ENCODE measurements at places on chromosomes 12 and 14.

DNA sequence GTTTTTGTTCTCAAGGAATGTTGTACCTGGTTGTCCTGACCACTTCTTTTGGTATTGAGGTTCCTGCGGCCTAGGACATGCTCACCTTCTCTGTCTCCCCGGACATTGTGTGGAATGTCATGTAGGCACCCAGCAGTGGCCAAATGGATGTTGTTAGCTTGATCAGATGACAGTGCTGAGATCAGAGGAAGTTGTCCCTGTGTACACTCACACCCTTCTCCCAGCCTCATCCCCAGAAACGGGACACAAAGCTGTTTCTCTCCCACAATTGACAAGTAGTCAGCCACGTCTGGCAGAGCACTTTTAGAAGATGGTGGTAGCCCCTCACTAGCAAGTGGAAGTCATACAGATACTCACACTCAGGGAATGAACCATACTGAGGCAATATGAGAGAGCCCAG, 3.0 kb downstream of the PLEKHH1 start:
- DNase-seq: no peak

- DNase-seq: no peak
Observed at GRCh38 chr12:93425736-93426411, 15.9 kb downstream of the UBE2N start.

DNA sequence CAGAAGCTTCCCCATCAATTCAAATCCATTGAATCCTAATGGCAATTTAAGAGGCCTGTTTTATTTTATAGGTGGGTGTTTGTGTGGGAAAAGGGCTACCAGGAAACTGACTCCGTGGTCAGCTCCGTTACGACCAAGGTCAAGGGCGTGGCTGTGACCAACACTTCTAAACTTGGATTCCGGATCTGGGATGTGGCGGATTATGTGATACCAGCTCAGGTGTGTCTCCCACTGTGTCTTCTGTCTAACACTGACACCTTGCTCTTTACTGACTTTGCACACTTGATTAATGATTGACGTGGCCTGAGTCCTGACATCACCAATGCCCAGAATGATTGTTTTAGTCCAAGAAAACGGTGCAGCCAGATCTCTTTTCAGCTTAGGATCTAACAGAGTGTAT, 7.1 kb downstream of the P2RX4 start:
- DNase-seq: no peak

DNA sequence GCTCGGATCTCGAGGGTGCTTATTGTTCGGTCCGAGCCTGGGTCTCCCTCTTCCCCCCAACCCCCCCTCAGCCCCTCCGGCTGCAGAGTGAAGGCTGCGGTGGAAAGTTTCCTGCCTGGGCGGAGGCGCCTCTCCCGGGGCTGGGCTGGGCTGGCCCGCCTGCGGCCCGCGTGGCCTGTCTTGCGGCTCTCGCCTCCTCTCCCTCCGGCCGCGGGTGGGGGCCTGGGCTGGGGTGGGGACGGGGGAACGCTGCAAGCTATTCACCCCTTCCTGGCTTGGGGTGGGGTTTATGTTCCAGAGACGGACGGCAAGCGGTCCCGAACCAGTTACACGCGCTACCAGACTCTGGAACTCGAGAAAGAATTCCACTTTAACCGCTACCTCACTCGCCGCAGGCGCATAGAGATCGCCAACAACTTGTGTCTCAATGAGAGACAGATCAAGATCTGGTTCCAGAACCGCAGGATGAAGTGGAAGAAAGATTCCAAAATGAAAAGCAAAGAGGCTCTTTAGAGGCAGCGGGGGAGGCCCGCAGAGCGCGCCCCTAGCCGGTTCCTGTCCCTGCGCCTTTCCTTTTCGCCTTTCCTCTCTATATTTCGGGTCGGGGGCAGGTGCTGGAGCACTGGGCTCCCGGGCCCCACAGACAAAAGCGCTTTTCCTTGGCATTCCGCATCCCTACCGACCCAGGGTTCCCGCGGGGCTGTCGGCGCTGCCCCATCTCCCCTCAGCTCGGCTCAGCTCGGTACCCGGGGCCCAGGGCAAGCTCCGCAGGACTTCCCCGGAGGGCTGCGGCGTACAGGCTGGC, 1.3 kb downstream of the HOXC5 start:
- no peak for DNase-seq

DNA sequence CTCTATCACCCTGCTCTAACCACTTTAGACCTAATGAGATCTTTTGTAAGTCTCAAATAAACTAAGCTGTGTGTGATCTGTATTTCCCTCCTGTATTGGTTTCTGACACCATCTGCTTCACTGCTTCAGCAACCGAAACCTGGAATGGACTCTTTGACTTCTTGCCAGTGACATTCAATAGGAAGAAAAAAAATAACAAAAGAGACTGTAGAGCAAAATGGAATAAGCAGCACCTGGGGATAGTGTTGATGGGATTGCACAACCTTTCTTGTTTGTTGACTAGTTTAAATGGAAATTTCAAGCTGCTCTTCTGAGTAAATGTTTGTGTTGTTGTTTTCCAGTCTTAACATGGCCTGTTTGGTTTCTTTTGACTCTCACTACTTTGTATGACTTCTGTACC, 888.6 kb upstream of the SEL1L start:
- DNase-seq: no peak

DNA sequence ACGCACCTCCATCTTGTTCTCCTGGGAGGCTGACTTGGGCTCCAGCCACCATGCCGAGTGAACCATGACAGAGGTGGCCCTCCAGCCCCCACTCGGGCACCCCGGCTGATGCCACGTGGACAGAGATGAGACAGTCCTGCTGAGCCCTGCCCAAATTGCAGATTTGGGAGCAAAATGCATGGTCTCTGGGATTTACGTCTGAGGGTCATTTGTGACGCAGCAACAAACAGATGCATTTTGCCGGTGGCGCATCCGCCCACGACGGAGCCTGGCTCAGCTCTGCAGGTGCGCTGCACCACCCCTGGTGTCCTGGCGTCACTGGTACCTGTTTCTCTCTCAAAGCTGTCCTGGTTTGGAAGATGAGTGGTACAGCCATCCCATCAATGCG, 31.1 kb upstream of the INF2 start:
- DNase-seq: no peak
